ENCODE measurements at places on chromosomes 12 and 14. TPM values are rescaled to one million over a fixed set of nuclear protein-coding genes. Genes with fewer than 3 reads are reported as not detected.

SPATA7 gene
- total RNA-seq: 5.7 TPM

DNAI7 gene
- total RNA-seq: 1.1 TPM

RAB35 gene
- 53.3 TPM for total RNA-seq

TTC8 gene
- 2.8 TPM for total RNA-seq

MANSC4 gene
- not detected for total RNA-seq

RASSF3 gene
- 116 TPM for total RNA-seq
